ENCODE measurements at places on chromosomes 7 and 10.
A peak's percentile ranks its signal among the peaks of the same experiment; 100 is the strongest.

DNA sequence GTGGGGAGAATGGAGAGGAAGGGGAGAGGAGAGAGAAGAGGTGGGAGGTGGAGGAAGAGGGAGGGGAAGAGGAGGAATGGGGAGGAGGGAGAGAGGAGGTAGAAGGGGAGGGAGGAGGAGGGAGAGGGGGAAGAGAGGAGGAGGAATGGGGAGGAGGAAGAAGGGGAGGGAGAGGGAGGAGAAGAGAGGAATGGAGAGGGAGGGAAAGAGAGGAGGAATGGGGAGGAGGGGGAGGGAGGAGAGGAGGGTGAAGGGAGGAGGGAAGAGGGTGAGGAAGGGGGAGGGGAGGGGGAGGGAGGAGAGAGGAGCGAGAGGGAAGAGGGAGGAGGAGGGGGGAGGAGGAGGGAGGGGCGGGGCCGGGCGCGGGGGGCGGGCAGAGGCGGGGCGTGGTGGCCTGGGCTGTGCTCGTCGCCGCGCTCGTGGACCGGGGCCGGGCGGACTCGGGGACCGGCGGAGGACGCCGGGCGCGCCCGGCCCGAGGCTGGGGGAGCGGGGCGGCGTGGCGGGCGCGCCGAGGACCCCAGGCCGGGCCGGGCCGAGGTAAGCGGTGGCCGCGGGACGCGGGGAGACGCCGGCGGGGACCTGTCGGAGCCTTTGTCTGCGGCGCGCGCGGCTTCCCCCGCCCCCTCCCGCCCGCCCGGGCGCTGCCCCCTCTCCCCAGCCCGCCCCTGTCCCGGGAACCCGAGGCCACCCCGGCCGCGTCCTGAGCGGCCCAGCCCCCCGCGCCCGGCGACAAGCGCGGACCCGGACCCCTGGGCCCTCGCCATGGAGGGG is at the start of gene SLC29A4:
TSS of gene SLC29A4 (plus strand) at position 401 of the 774 bp plus-strand sequence. CDS start 4,874 bp downstream, outside the sequence.
- DNase-seq, result peak; percentile 20

- no peak for DNase-seq
These were observed 116.4 kb downstream of the SORBS1 start for GRCh38 chr10:95444792-95445191.

DNA sequence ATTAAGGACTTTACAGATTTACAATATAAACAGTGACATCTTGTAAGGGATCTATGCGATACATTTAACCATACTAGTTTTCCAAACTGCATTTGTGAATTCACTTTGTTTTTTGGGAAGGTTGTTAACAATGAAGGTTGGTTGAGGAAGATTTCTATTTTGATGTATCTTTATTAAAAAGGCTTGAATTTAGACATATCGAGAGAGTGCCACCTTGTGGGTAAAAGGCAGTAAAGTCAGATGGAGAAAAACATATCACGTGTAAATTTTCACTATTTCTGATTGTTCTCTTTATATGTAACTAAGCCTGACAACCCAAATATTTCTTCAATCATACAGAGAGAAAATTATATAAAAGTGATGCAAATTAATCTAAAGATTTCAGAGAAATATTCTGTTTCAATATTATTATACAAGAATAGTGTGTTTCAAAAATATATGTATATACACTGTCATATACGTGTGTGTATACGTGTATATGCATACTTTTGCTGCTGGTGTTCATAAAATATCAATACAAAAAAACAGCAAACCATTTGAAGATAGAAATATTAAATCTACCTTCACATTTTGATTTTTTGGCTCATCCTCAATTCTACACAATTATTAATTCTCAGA is 988.6 kb downstream of the SORCS1 start:
- DNase-seq, result peak; percentile 30

DNA sequence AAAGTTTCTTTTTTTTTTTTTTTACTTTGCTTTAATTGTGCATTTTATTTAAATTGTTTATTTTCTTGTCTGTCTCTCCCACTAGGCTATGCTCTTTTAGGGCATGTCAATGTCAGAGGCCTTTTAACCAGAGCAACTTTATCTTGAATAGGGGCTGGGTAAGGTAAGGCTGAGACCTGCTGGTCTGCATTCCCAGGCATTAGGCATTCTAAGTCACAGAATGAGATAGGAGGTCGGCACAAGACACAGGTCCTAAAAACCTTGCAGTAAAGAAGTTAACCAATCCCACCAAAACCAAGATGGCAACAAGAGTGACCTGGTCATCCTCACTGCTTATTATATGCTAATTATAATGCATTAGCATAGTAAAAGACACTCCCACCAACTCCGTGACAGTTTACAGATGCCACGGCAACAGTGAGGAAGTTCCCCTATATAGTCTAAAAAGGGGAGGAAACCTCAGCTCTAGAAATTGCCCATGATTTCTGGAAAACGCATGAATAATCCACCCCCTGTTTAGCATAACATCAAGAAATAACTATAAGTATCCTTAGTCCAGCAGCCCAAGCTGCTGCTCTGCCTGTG is 47.0 kb upstream of the FRMD4A start:
- DNase-seq, result no peak

DNA sequence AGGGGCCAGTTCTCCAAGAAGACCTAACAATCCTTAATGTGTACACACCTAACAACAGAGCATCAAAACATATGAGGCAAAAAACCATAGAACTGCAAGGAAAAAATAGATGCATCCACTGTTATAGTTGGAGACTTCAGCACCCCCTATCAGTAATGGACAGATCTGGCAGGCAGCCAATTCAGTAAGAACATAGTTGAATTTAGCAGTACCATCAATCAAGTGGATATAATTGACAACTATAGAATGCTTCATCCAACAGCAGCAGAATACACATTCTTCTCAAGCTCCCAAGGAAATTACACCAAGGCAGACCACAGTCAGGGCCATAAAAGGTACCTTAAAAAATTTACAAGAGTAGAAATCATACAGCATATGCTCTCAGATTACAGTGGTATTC is 42.2 kb downstream of the POLL start:
- no peak for DNase-seq

DNA sequence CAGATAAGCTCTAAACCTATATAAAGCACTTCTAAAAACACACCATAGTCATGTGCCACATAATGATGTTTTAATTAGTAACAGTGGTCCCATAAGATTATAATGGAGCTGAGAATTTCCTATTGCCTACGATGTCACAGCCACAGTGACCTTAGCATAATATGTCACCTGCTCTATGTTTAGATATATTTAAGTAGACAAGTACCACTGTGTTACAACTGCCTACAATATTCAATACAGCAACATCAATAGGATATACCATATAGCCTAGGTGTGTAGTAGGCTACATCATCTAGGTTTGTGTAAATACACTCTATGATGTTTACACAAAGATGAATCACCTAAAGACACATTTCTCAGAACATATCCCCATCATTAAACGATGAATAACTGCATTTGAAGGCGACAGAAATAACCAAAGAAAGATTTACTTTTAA is 24.5 kb downstream of the GPR22 start:
- peak; percentile 2 for DNase-seq

DNA sequence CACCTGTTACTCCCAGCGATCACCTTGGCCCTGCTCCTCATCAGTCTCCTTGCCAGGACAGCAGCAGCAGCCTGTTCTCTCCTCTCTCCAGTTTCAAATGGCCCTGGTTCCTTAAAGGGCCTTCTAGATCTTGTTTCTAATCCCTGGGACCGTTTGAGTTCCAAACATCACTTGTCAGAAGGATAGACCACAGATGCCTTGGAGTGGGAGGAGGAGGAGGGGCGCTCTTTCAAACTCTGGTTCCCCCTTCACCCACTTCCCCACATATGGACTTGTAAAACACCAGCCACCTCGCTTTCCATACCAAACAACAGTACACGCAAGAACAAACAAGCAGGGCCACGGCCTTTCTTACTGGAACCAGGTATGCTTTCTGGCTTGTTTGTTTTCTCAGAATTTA is 104.8 kb downstream of the PLXNA4 start:
- no peak for DNase-seq

DNA sequence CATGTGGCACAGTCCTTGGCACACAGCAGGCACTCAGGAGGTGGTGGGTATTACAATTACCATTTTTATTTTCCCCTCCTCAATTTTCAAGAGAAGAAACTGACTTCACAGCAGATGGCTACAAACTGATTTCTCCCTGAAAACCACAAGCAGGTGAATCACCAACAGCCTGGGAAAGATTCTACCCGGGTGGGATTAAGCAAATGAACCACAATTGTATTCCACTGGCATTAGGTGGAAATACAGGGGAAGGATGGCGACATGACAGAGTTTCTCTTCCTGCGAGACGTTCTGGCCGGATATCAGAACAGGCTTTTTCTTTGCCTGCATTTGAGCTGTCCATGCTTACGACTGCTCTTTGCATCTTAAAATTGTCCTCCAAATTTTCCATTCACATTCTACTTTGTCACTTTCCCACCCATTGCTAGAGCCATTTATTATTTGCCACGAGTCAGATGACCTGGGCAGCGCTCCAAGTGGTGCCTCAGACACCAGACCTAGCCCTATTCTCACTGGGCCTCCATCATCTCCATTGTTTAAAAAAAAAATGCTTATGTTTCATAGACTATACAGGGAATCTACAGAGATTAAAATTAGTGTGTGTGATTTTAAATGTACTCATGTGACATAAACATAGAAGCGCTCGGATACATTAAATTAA is 4.6 kb downstream of the DENND11 start:
- peak; percentile 81 for DNase-seq

- no peak for DNase-seq
These were observed 160.2 kb downstream of the ARHGAP12 start for GRCh38 chr10:31768467-31768866.

DNA sequence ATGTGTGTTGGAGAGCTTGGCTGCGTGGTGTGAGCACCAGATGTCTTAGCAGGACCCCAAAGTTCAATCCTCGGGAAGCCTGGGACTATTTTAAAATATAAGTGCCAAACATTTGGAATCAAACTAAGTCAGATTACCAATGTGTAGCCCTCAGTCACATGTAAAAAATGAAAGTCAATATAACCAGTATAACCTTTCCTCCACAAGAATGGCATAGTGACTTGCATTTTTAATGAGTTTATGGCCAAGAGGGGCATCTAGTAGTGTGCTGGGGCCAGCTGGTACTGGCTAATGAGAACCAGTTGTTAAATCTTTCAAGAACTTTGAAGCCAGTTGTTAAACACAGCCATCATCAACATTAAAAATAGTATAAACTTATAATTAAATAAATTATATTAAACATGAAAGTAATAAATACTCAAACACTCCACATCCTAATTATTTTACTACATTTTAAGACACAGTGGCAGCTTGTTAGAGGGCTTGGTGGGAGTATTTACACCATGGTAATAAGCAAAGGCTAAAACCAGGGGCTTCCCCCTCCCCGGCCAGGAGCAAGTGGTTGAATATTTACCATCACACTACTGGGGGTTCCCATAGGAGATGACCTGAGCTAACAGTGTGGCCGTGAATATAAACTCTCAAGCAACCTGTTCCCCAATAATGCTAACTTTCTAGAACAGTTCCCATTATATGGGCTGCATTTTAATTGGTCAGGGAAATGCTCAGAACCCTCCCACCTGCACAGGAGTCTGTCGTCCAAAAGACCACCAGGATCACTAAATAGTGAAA is 7.9 kb upstream of the FAM170B start:
- DNase-seq, result no peak

DNA sequence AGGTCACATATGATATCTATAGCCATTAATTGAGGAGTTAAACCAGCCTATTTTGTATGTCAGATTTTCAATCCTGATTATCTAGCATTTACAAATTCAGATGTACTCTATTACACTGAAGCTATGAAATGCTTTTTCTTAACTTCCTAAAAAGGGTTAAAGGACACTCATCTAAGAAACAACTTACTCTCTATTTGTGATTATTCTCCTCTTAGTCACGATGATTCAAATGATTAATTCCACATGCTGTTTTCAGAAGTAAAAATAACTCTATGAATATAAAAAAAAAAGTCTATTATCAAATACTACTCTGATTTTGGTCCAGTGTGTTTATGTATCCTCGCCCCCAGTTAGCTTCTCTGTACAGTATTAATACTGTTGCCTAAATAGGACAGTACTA is 1199.9 kb downstream of the GATA3 start:
- peak; percentile 13 for DNase-seq

DNA sequence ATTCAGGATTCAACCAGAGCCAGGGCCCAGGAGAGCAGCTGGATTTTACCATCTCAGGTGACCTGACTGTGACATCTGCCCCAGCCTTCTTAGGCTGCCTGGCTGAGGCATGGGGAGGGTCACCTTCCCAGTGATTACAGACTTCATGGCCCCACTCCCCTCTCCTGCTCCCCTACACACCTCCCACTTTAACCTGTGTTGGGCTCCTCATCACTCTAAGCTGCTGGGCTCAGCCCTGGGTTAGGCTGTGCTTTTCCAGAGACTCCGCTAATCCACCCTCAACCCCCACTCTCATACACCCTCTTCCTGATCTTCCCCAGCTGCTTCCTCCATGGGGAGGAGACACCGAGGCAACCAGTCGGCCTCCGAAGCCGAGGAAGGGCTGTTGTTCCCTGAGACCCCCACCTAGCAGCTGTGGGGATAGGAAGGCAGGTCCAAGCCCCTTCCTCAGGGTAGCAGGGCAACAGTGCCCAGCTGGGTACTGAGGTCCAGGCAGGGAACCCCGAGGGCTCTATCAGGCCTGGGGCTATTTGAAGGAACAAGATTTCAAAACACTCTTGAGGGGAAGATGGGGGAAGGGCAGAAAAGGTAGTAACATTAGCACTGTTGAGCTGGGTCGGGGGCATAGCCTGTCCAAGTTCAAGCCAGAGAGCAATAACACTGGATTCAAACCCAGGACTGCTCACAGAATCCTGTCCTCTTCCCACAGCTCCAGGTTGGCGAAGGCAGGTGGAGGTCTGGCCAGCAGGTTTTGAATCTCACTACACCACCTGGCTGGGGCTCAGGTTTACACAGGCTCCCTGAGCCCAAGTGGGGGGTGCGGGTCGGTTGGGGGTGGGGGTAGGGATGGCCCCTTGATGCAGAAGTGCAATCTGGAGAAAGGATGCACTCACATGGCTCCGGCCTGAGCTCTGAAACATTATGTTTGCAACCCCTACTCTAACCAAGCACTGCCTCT is 1.8 kb downstream of the IMPDH1 start:
- DNase-seq, result no peak

DNA sequence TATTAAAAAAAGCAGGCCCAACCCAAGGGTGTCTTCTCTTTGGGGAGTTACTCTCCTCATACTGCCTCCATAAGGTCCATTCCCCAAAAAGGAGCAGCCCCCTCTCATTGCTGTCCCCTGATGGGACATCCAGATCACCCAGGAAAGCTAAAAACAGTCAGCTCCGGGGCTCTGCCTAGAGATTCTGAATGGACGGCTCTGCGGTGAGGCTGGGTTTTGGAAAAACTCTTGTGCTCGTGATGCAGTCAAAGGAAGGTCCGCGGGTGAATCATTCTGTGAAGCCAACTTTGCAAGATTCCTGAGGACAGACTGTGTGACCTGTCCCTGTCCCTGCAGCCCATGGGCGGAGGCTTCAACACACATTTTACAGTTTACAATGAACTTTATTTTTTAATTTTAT is 351.5 kb downstream of the TYW1 start:
- no peak for DNase-seq

DNA sequence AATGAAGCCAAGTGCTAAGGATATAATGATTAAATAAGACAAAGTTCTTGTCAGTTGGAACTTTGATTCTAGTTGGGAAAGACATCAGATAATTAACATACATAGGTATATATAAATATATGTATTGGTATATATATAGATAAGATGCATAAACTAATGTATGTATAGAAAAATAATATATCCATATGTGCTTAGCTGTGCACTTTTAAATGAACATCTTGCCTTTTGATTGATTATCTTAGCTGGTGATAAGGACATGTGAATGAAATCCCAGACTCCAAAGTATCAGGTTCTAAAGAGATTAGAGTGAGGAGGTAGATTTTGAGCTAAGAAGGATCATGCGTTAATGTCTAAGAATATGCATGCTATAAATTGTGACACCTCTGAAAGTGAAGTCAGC is 357.6 kb downstream of the GFRA1 start:
- DNase-seq, result no peak

Data from kidney tubule cell (primary cell).